Chondrocyte (in vitro differentiated cells): ENCODE measurements at places on chromosomes 7 and 10. TPM values are rescaled to one million over a fixed set of nuclear protein-coding genes. Genes with fewer than 3 reads are reported as not detected.

GRCh38 chr10:79221110-79222051 lies 125.9 kb upstream of the PPIF start:
- peak overlapping the region; percentile 96 for H3K27ac ChIP-seq
- H3K4me3 ChIP-seq: no peak overlapping the region
- peaks cover 60% of the 10 kb centered on the region for H3K4me1 ChIP-seq
- no peaks in the 10 kb centered on the region for H3K27me3 ChIP-seq
- peaks cover 20% of the 10 kb centered on the region for H3K36me3 ChIP-seq
- DNase-seq: peak; percentile 86

- no peaks in the 10 kb centered on the region for H3K27me3 ChIP-seq
- DNase-seq: no peak
- H3K27ac ChIP-seq: no peak overlapping the region
- H3K4me1 ChIP-seq: peaks cover 7% of the 10 kb centered on the region
- no peaks in the 10 kb centered on the region for H3K36me3 ChIP-seq
Measured at GRCh38 chr7:12975412-12975811, 288.0 kb downstream of the ARL4A start.

AQP1 gene
- total RNA-seq: 3.9 to 18.6 TPM (median 18.0 TPM) in 3 replicates

NUTM2B gene
- total RNA-seq: 0.36 to 0.63 TPM (median 0.37 TPM) in 3 replicates

DNA sequence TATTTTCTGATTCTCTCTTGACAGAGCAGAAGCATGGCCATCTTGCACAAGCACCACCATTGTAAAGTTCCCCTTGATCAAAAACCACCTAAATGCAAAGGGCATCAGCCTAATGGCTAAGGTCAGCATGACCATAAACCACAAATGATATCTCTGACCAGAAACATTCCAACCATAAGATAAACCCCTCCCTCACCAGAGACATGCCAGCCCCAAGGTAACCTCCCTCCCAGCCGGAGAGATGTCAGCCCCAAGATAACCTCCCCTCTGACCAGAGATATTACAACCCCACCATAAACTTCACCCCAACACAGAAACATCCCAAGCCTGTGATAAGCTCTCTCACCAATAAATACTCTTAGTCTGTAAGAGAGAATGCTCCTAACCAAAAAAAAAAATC lies 72.1 kb upstream of the CDK1 start:
- no peak for DNase-seq
- no peak overlapping the region for H3K4me3 ChIP-seq
- no peak overlapping the region for H3K27ac ChIP-seq
- H3K27me3 ChIP-seq: peaks cover 3% of the 10 kb centered on the region
- no peaks in the 10 kb centered on the region for H3K36me3 ChIP-seq

ASZ1 gene
- total RNA-seq: not detected in 3 replicates

INA gene
- 10.4 to 31.1 TPM (median 30.1 TPM) in 3 replicates for total RNA-seq

DNA sequence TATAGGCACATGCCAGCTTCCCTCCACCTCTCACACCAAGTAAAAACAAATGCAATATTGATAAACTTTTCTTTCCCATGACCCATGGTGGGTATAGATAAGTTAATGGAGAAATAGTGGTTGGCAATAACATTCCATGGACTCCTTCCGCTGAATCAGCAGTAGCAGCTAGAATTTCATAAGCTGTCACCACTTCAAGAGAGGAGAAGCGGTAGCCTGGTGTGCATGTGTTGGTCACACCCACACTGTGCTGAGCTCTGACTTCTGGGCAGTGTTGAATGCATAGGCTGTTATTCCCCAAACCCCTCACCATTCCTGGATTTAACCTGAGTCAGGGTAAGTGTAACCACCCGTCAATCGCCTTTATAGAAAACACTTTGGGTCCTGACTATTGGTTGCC lies 32.5 kb upstream of the BMPER start:
- H3K27me3 ChIP-seq: no peaks in the 10 kb centered on the region
- no peak for DNase-seq
- no peak overlapping the region for H3K4me3 ChIP-seq
- no peak overlapping the region for H3K27ac ChIP-seq
- H3K36me3 ChIP-seq: no peaks in the 10 kb centered on the region

- H3K27me3 ChIP-seq: peaks cover 28% of the 10 kb centered on the region
- H3K4me3 ChIP-seq: no peak overlapping the region
- peaks cover under 1% of the 10 kb centered on the region for H3K36me3 ChIP-seq
Measured at GRCh38 chr10:46236941-46237681, 49.7 kb upstream of the ANTXRL start.

GRCh38 chr7:130182990-130183389 lies 22.2 kb downstream of the TMEM209 start:
- H3K27me3 ChIP-seq: no peaks in the 10 kb centered on the region
- no peak for DNase-seq
- H3K36me3 ChIP-seq: peaks cover 14% of the 10 kb centered on the region
- no peaks in the 10 kb centered on the region for H3K4me1 ChIP-seq
- no peak overlapping the region for H3K4me3 ChIP-seq

- H3K36me3 ChIP-seq: no peaks in the 10 kb centered on the region
- H3K4me3 ChIP-seq: no peak overlapping the region
- no peaks in the 10 kb centered on the region for H3K27me3 ChIP-seq
- DNase-seq: no peak
Measured at GRCh38 chr7:10222976-10223375, 750.7 kb upstream of the PHF14 start.

GRCh38 chr7:32846630-32847225 lies 44.8 kb downstream of the KBTBD2 start:
- no peak overlapping the region for H3K4me3 ChIP-seq
- H3K27me3 ChIP-seq: no peaks in the 10 kb centered on the region
- peaks cover 5% of the 10 kb centered on the region for H3K4me1 ChIP-seq
- peaks cover 3% of the 10 kb centered on the region for H3K36me3 ChIP-seq
- H3K27ac ChIP-seq: no peak overlapping the region

ANKRD30A gene
- total RNA-seq: not detected in 3 replicates

GPC2 gene
- 6.2 to 7.3 TPM (median 6.7 TPM) in 3 replicates for total RNA-seq

GRCh38 chr10:70678250-70678635 lies 5.9 kb downstream of the ADAMTS14 start:
- no peaks in the 10 kb centered on the region for H3K36me3 ChIP-seq
- DNase-seq: peak; percentile 1
- no peak overlapping the region for H3K4me3 ChIP-seq

DNA sequence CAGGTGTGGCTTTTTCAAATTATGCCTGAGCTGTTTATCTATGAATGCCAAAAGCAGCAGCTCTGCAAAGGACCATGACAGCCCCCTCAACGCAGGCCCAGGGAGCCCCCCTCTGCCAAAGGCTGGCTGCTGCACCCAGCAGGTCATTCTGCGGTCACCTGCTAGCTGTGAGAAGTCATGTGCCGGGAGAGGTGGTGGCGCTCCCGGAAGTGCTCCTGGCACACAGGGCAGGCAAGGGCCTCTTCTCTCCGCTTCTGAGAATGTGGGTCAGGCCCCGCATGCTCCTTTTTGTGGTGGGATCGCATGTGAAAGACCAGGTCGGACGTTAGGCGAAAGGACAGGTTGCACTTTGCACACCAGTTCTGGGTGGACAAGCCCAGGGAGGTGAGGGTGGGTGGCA lies 16.4 kb downstream of the ZNF488 start:
- no peak overlapping the region for H3K4me3 ChIP-seq
- no peak overlapping the region for H3K27ac ChIP-seq
- DNase-seq: peak; percentile 82

HOXA5 gene
- total RNA-seq: not detected in 3 replicates

AKR1C1 gene
- 1.3 to 1.8 TPM (median 1.7 TPM) in 3 replicates for total RNA-seq

GRCh38 chr10:11194859-11195586 lies 177.4 kb downstream of the CELF2 start:
- H3K4me1 ChIP-seq: peaks cover 5% of the 10 kb centered on the region
- no peak for DNase-seq
- H3K36me3 ChIP-seq: peaks cover 4% of the 10 kb centered on the region
- H3K27ac ChIP-seq: no peak overlapping the region
- no peaks in the 10 kb centered on the region for H3K27me3 ChIP-seq

UCMA gene
- not detected in 3 replicates for total RNA-seq

C7orf57 gene
- total RNA-seq: not detected in 3 replicates

GRCh38 chr10:34661580-34661979 lies 153.5 kb downstream of the PARD3 start:
- no peak overlapping the region for H3K27ac ChIP-seq
- no peaks in the 10 kb centered on the region for H3K36me3 ChIP-seq
- peaks cover 31% of the 10 kb centered on the region for H3K4me1 ChIP-seq
- H3K27me3 ChIP-seq: no peaks in the 10 kb centered on the region
- DNase-seq: no peak

GRCh38 chr7:87456247-87456646 lies 19.2 kb downstream of the ABCB4 start:
- DNase-seq: no peak
- H3K36me3 ChIP-seq: no peaks in the 10 kb centered on the region
- no peak overlapping the region for H3K4me3 ChIP-seq
- H3K27me3 ChIP-seq: peaks cover 7% of the 10 kb centered on the region
- H3K27ac ChIP-seq: no peak overlapping the region
- H3K4me1 ChIP-seq: no peaks in the 10 kb centered on the region

- no peak for DNase-seq
- peak overlapping the region; percentile 5 for H3K27ac ChIP-seq
- H3K36me3 ChIP-seq: no peaks in the 10 kb centered on the region
- H3K4me3 ChIP-seq: no peak overlapping the region
- H3K27me3 ChIP-seq: peaks cover 1% of the 10 kb centered on the region
Measured at GRCh38 chr7:23759671-23760391, 49.8 kb downstream of the STK31 start.

XRCC2 gene
- 0.95 to 3.5 TPM (median 1.3 TPM) in 3 replicates for total RNA-seq

DNA sequence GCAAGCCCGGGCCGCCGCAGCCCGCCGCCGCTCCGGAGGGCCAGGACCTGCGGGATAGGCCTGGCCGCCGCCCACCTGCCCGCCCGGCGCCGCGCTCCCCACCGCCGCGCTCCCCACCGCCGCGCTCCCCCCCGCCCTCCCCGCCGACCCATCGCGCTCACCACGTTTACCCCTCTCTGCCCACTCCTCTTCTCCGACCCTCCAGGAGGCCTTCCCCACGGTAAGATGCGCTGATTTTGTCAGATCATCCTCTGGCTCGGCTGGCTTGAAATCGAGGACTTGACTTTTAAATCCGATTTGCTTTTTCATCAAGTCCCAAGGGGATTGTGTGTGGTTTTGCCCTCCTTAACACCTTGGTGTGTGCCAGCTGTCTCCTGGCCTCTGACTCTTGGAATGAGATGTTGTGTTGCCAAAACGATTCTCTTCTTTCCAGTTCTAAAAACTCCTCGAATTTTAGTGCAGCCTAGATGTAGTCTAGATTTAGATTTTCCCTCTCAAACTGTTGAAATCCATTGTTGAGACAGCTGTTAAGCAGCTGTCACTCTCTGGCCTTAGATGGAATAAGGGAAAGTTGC lies 738 bp downstream of the POM121 start:
- H3K36me3 ChIP-seq: peaks cover 24% of the 10 kb centered on the region
- peak overlapping the region; percentile 96 for H3K4me3 ChIP-seq
- no peak for DNase-seq
- H3K27me3 ChIP-seq: no peaks in the 10 kb centered on the region
- H3K27ac ChIP-seq: peak overlapping the region; percentile 95
- H3K4me1 ChIP-seq: peaks cover 27% of the 10 kb centered on the region

DNA sequence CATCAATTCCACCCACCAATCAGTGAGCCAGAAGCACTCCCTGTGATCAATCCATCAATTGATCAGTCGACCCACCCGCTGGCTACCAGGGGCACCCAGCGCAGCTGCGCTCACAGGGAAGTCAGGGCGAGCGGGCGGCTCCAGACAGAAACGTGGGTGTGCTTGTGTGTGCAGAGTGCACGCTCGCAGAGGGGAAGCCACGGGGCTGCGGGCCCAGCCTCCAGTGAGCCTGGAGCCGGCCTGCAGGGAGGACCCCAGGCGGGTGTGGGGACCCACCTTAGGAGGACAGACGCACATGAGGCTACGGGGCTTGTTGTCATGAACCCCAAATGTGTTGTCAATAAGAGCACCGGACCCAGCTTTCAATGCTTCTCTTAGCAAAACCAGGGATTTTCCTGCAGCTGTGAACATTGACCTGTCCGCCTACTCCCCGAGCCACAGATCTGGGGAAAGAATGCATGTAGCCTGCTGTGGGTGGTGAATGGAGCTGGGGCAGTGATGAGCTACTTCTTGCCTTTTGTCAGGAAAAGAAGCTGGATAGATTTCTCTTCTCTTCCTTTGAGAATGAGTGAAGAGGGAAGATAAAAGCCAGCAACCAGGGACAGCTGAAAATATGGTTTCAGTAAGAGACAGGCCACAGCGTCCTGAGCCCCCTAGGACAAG lies 497.8 kb downstream of the DNAJB6 start:
- H3K27ac ChIP-seq: no peak overlapping the region
- no peaks in the 10 kb centered on the region for H3K36me3 ChIP-seq
- peak; percentile 86 for DNase-seq
- H3K27me3 ChIP-seq: peaks cover 13% of the 10 kb centered on the region
- H3K4me1 ChIP-seq: no peaks in the 10 kb centered on the region

DNA sequence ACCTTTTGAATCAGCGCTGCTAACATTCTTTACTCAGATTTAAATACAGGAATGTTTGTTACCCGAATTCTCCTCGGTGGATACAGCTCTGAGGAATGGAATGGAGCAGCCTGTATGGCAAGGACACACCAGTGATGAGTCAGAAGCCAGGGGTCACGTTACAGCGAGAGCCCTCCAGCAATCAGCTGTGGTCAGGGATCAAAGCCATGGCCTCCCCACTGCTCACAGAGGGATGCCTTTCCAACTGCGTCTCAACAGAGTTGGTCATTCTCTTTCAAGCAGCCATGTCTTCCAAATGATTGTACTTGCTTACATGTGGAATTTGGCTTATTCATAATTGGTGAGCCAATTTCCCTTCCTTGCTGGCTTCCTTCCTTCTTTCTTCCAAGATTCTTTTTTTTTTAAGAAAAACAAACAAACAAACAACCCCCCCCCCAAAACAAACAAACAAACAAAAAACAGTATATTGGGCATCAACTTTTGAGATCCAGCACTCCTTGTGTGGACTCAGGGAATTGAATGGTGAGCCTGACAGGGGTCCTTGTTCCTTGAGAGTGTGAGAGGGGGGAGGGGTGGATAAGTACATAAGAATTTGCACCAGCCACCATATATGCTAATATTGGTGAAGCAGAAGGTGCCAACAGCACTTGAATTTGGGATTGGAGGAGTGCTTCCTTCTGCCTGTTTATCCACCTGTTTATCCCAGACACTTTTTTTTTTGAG lies 100.2 kb downstream of the ATXN7L1 start:
- no peaks in the 10 kb centered on the region for H3K27me3 ChIP-seq
- peak overlapping the region; percentile 67 for H3K27ac ChIP-seq
- H3K4me1 ChIP-seq: peaks cover 21% of the 10 kb centered on the region
- H3K36me3 ChIP-seq: peaks cover 9% of the 10 kb centered on the region
- no peak overlapping the region for H3K4me3 ChIP-seq

CALHM3 gene
- not detected in 3 replicates for total RNA-seq

GRCh38 chr7:67773081-67773480 lies 776.4 kb downstream of the TYW1 start:
- H3K27me3 ChIP-seq: peaks cover 16% of the 10 kb centered on the region
- no peak overlapping the region for H3K4me3 ChIP-seq
- DNase-seq: no peak
- no peaks in the 10 kb centered on the region for H3K36me3 ChIP-seq
- no peak overlapping the region for H3K27ac ChIP-seq
- H3K4me1 ChIP-seq: no peaks in the 10 kb centered on the region

- peaks cover 7% of the 10 kb centered on the region for H3K36me3 ChIP-seq
- no peak for DNase-seq
- H3K27ac ChIP-seq: no peak overlapping the region
Measured at GRCh38 chr10:76993213-76993612, 644.4 kb downstream of the KCNMA1 start.

PRPF18 gene
- 13.4 to 20.9 TPM (median 14.9 TPM) in 3 replicates for total RNA-seq
